ENCODE measurements at places on chromosomes 1 and 21. TPM values are rescaled to one million over a fixed set of nuclear protein-coding genes. Genes with fewer than 3 reads are reported as not detected.

DNA sequence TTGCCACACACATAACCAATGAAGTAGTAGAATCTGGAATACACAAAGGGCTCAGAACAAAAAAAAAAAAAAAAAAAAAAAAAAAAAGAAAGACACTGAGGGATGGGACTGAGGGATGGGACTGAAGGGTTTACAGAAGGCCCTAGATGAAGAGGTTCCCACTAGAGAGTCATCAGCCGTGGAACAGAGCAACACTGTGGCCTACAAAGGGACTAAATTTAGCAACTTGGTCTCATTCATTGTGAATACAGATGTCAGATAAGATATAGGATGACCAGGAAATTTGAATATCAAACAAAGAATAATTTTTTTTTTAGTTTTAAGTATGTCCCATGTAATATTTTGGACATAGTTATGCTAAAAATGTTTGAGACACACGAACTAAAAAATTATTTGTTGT is 62.1 kb downstream of the GLUL start:
- DNase-seq: no peak

DNA sequence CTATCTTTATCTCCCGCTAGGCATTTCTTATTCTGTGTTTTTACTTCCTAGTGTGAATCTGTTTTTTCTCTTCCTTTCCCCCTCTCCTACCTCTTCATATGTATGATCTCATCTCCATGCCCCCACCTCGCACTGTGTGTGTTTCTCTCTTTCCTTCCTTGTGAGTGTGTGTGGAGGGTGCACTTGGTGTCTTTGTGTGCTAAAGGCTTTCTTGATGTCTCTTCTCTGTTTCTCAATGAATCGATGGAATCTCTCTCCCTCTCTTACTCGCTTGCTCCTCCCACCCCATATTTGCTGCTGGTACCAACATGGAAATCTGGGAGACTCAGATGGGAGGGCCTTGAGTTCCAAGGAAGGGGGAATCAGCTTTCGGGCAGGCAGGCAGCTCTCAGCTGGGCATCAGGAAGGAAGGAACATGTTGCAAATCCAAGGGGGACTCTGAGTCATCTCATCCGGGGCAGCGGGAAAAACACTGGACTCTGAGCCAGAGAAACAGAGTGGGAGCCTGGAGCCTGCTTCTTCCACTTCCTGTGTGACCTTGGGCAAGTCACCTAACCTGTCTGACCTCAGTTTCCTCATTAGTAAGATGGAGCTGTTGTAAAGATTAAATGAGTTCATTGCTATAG is 147.5 kb downstream of the PTPRU start:
- no peak for DNase-seq

DNA sequence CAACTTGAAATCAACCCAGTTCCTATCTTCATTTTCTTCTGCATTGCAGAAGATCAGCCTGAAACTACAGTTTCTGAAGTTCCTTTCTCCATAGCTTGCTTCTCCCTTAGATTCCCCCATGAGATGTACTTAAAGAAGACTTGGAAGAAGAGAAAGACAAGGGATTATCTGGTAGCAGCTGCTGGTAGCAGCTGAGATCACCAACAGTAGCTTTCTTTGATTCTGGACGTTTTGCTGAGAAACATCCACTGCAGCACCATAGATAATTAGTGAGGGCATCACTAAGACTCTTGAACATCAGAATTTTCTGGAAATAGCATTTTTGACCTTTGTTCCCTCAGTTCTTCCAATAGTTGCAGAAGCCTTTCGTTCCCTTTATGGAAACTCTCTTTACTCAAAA is 465 bp upstream of the CFHR3 start:
- no peak for DNase-seq

DNA sequence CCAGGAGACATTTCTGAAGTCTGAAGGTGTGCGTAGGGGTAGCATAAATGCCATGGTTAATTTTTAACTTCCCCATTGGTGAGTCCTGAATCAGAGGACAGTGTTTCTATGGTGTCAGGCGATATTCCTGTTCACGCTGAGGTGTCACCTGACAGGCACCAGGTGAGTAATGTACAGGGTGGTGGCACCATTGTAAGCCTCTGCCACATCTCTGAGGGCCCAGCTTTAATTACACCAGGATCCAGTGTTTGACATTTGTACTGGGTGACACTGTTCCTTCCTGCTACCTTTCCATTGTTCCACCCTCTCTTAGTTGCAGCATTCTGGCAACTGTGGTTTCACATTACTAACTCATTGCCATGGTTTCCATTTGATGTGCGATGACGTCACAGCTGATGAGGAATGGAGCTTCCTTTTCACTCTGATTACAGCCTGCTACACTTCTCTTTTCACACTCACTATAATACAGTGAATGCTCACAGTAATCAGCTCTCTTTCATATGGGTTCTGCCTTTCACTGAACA is 40.6 kb upstream of the MARK1 start:
- peak; percentile 53 for DNase-seq

DNA sequence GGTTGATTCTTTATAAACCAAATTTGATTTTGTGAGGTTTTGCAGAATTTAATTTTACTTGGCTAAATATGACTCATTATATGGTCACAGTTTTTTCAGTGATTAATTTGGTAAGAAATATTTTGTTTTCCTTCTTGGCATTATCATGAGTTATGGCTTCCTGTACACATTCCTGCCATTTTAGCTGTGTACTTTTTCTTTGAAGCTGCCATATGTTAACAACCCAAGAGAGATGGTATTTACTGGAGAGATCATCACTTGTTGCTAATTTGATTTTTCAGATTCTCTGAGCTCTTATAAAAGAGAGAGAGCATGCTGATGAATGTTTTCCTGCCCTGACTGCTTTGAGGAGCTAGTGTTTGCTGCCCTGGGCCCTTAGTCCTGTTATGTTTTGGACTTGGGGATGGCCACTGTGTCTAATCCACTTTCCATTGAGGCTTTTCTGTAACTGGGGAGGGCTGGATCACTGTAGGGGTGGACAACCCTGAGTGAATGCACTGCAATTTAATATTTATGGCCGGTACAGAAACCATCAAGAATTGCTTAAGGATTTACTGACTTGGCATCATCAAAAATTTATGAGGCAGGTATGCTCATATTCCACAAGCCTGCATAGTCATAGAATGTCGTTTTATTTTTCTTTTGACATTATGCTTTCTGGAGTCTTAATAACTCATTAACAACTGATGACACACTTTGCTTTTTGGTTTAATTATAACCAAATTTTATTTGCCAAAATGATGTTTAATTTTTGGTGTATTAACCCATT is 200.9 kb downstream of the DISC1 start:
- DNase-seq: no peak

GRCh38 chr1:58629031-58629462 is 52.0 kb upstream of the TACSTD2 start:
- DNase-seq: no peak

DNA sequence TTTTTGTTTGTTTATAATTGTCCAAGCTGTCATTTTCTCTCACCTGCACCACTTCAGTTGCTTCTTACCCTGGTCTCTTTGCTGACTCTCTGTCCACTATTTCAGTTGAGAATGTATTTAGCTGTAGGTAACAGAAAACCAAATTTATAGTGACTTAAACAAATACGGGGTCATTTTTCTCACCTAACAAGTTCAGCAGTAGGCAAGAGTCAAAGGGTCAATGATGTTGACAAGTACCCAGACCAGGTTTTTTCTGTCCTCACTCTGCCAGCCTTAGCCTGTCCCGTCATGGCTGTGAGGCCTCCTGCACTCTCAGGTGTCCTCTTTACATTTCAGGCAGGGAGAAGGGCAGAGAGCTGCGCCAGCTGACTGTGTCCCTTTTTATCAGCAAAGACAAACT is 11.8 kb downstream of the RIIAD1 start:
- no peak for DNase-seq

DNA sequence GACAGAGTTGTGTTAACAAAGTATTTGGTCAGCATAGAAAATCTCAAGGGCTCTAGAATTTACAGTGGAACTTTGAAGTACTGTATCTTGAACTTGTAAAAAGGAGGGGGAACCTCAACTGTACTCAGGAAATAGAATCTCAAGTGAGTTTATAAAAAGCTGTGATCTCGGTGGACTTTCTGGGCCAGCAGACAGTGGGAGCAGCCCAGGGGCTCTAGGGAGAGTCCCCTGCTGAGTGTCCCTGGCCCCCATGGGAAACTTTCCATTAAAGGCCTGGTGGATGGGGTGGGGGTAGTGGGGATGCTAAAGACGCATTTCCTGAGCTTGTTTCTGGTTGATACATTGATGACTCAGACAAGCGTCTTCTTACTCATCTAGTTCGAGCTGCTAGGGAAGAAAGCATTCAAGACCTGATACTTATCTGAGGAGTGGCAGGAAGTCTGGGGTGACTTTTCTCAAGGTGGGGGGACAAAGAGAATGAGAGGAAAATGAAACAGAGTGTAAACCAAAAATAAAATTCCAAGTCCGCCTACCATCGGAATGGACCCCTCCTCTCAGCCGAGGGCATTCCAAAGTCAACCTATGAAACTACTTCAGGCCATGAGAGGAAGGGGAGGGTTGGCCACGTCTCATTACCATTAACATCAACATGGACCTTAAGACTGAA is 65.5 kb downstream of the NID1 start:
- no peak for DNase-seq

DNA sequence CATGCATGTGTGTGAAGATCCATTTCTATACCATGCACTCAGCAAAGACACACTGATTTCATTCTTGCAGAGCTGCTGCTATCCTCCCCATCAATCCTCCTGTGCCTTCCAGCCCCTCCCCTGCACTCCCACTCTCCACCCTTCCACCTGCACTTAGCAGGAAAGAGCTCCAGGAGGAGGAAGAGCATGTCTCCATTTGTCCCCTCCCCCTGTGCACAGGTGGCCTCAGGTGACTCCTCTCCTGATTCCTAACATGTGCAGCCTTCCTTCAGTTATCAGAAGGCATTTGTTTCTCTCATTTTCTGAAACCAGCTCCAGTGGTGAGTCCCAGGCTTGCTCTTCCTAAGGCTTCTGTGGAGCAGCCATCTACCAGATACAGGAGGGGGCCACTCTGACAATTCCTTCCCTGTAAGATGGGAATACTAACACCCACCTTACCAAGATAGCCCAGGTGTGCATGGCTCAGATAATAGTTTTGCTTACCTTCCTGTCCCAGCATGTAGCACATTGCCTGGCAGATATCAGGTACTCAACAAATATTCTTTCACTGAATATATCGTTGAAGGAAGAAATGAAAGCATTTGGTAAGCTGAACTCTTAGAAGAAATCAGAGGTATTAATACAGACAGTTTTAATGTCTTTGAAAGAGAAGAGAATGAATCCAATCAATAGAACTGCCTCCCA is 21.9 kb upstream of the FAM3B start:
- DNase-seq: no peak

- no peak for DNase-seq
Observed at GRCh38 chr21:45116066-45116465, 41.7 kb downstream of the ADARB1 start.

DNA sequence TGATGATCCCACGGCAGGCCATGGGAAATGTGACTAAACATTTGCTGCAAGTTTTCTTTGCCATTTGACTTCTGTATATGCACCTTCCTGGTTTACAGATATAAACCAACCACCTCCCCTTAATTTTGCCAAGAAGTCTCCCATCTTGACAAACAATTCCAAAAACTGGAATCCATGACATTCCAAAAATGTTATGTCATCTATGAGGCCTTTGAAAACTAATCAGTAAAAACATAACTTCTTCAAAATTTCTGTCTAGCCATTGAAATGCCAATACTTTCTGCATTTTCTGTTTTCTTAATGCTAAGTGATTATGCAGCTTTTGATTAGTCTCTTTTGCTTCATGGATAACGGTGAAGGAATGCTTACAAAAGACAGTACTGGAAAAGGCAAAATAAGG is 84.1 kb downstream of the LYST start:
- DNase-seq: no peak

- DNase-seq: no peak
Observed at GRCh38 chr1:196550731-196551130, 57.5 kb downstream of the KCNT2 start.

DNA sequence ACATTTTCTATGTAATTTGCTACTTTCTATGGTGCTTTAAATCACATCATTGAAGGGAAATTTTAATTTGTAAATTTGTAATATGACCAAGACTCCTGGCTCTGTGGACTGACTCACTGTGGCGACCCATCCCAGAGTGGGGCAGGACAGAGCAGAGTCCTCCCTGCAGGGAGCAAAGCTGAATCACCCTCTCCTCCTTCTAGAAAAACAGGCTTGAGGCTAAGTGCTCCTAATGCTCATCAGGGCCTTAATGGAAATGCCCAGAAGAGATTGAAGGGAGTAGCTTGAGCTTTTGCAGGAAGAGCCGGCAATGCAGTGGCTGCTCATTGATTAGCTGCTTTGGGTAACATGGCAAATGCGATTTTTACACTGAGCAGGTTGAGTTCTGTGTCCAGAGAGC is 16.8 kb downstream of the S100A10 start:
- DNase-seq: no peak

GRCh38 chr1:206075786-206076755 is 23.1 kb downstream of the RHEX start:
- DNase-seq: no peak

DNA sequence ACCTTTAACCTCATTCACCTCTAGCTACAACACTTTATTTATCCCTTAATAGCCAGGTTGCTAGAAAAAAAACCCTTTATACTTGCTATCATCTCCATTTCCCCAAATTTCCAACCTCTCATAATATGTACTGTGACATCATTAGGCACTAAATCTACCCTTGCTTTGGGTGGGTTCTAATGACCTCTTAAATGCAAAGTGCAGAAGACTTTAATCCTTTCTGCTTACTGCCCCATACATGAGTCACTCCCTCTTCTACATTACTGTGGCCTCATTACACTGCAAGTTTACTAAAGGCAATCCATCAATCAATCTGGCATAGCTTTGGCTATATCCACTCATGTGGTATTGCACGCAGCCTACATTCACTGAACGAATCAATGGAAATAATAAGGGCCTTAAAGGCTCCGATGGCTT is 353.3 kb downstream of the SMYD3 start:
- no peak for DNase-seq

NOS1AP gene
- 11.8 TPM for total RNA-seq

KIF1B gene
- 48.0 TPM for total RNA-seq

BTG3 gene
- total RNA-seq: 29.6 TPM

DCST2 gene
- 3.3 TPM for total RNA-seq

WNT3A gene
- not detected for total RNA-seq

KIF14 gene
- total RNA-seq: 0.60 TPM

SPATA1 gene
- total RNA-seq: 2.0 TPM

KDF1 gene
- total RNA-seq: 20.4 TPM

OR2T35 gene
- total RNA-seq: not detected

GNG4 gene
- total RNA-seq: 7.7 TPM

KLF17 gene
- total RNA-seq: not detected

ZNF684 gene
- total RNA-seq: 6.1 TPM

Measured in mucosa of descending colon (tissue), 3 donors.